Bone marrow (tissue), 2 donors: ENCODE measurements at places on chromosomes 11 and 22.

DNA sequence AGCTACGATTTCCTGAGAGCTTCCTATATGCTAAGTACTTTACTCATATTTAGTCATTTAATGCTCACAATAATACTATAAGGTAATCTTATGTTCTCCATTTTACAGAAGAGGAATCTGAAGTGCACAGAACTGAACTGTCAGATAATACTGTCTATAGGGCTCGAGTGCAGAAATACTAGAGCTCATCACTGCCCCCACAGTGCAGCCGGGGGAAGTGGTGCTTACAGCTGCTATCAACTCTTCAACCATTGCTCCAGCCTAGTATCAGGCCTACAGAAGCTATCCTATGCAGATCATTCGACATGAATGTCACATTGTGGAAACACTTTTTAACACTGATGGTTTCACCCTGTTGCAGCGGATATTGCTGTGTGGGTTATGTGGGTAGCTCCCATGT, 929.9 kb downstream of the NTM start:
- no peak for DNase-seq

- no peak for DNase-seq
These were observed 155.9 kb upstream of the RAG2 start for GRCh38 chr11:36753960-36754359.

DNA sequence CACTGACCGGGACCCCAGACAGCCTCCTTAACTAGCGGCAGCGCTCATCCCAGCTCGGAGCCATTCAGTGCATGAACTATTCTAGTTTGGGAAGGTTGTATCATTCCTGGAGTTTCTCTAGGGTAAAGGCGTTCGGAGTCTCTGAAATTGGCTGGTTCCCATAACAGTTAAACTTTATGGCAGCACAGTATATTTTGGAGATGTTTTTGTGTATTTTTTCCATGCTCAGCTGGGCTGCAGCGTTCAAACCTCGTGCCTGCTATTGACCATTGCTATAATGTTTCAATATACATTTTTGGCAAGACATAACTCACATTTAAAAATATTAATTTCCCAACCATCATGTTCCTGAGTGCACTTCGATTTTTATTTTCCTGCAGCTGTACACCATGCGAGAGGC, 169.7 kb downstream of the ST3GAL4 start:
- no peak for DNase-seq

GRCh38 chr11:83948200-83948599, 662.0 kb upstream of the CCDC90B start:
- DNase-seq, result no peak

GRCh38 chr11:72174302-72175070, 17.5 kb upstream of the FOLR1 start:
- no peak for DNase-seq

DNA sequence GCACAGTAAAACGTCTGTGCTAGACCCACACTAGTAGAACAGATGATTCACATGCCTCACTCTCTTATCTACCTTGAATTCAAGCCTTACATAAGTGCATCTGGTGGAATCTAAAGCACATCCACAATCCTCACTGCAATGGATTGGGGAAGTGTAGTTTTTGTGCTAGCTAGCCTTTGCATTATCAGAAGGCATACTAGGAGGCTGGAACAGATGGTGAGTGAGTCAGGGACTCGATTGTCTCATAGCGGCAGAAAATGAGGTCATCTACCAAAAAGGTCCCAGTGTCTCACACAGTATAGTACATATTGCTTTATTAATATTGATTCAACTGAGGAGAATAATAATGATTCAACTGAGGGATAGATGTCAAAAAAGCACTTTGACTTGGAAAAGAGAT, 9.3 kb downstream of the MSANTD4 start:
- DNase-seq, result no peak
